NCI-H460 (cell line): ENCODE measurements at places on chromosomes 16 and 17. TPM values are rescaled to one million over a fixed set of nuclear protein-coding genes. Genes with fewer than 3 reads are reported as not detected.

- DNase-seq = no peak
These were observed 17.2 kb upstream of the FOXF1 start for GRCh38 chr16:86492961-86493629.

DNA sequence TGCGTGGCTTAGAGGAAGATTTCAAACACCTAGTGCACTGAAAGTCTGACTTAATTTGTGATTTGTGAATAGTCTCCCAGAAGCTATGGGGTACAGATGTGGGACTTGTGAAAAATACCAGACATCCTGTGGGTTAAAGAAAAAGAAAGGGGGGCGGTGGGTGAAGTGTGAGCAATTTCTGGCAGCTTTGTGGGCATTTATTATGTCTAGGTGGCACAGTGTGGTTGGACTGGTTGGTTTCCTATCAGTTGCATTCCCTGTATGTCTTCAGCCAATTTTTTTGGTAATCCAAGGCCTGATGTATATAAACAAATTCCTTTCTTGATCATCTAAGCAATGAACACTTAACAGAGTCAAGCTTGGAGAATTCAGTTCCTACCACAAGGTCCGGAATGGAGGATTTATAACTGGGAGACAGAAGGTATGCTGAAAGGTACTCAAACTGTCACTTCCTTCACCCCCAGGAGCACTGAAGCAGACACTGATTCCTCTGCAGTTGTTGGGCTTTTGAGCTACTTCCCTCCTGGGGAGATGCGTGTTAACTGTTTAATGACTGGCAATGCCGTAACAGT is 211.6 kb downstream of the WWOX start:
- no peak for DNase-seq

DNA sequence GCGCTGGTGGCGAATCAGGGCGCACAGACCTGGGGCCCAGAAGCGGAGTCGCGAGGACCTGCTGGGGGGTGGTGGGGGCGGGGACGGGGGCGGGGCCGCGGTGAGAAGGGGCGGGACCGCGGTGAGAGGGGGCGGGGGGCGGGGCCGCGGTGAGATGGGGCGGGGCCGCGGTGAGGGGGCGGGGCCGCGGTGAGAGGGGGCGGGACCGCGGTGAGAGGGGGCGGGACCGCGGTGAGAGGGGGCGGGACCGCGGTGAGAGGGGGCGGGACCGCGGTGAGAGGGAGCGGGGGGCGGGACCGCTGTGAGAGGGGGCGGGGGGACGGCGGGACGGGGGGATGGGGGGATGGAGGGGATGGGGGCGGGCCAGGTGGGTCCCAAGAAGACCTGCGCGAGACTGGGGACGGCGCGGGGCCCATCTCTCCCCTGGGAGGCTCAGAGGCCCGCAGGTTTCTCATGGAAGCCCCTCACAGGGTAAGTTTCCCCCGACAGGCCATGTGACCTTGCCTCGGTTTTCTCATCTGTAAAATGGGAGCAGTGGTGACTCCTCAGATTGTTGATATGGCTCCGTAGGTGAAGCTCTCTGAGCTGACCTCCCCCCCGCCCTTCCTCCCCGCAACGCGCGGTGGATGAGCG is 28.6 kb upstream of the DBNDD1 start:
- no peak for DNase-seq

Gene CLEC3A
- total RNA-seq = not detected in 2 replicates
